ENCODE measurements at places on chromosomes 7 and 10. TPM values are rescaled to one million over a fixed set of nuclear protein-coding genes. Genes with fewer than 3 reads are reported as not detected.

- DNase-seq: no peak
These were observed 14.3 kb upstream of the UBE2D1 start for GRCh38 chr10:58320351-58321049.

LRRC18 gene
- not detected for total RNA-seq

CPA1 gene
- not detected for total RNA-seq

DNA sequence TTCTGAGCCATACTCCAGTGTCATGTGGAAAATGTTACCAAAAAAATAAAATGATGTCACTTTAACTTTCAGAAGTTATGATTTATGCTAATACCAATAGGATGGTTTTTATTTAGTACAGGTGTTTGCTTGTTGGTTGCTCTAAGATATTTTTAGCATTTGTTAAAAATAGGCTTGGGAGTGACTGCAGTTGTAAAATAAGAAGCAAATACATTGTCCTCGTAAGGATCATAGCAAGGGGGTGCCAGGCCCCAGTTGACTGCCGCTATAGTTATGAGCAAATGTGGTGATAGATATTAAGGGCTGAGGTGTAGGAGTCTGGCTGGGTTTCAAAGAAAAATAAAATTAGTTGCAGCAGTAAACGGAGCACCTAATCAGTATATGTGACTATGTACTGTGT, 354.4 kb upstream of the BMPER start:
- DNase-seq: no peak

DNA sequence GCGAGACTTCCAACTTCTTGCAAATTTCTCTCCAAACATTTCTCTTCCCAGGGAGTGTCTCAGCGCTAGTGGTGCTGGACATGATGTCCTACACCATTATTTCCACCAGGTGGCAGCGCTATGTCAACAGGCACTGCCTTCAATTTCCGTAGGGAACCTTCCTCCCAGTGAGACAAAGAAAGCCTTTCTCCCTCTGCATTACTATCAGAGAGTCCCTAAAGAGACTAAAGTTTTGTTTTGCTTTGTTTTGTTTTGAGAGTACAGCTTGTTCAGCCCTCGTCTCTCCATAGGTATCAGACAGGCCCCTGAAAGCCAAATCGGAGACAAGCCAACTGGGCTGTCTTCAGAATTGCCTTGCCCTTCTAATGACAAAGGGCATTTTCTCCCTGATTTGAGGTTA, 44.2 kb upstream of the GGCT start:
- DNase-seq: peak; percentile 84

CFTR gene
- total RNA-seq: not detected

- DNase-seq: peak; percentile 78
These were observed 124.5 kb downstream of the BAMBI start for GRCh38 chr10:28801869-28802268.

GRCh38 chr10:128068398-128069285, 57.6 kb downstream of the MKI67 start:
- DNase-seq: no peak

DNA sequence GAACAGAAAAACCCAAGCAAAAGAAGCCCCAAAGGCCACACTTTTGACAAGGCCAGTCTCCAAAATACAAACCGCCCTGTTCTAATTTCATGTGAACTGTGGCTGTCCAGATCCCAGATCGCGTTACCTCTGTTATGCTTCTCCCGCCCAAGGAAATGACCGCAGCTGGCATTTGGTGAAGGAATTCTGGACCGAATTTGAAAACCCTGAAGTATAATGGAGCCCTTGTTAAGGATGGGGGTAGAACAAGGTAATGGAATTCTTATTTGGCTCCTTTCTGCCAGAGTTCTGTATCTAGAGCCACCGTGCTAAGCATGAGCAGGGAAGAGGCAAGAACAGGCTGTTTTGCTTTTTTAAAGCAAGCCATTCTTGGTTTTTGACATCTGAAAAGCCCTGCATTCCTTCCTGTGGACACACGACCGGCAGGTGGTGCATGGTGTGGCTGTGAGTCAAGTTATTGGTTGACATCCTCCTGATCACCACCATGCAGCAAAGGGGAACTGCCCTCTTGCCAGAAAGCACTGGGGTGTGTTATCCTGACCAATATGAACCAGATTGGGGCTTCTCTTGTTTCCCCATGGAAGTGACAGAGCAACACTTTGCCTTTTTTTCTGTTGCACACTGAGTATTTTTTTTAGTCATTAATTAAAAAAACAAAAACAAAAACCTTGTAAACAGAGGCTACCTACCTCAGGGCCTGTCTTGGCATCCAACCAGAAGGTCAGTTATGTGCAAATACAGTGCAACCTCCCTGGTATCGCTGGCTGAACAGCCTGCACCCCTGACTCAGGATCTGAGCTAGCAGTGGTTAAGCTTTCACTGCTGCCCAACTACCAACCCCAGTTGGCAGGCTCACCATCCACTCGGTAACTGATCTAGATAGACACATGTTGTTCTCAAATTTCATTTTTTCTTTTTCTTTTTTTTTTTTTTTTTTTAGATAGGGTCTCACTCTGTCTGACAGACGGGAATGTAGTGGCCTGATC, 14.2 kb downstream of the UCMA start:
- DNase-seq: peak; percentile 48

Data from PC-3 (cell line).